PC-9 (cell line): ENCODE measurements at places on chromosomes 16 and 17.

DNA sequence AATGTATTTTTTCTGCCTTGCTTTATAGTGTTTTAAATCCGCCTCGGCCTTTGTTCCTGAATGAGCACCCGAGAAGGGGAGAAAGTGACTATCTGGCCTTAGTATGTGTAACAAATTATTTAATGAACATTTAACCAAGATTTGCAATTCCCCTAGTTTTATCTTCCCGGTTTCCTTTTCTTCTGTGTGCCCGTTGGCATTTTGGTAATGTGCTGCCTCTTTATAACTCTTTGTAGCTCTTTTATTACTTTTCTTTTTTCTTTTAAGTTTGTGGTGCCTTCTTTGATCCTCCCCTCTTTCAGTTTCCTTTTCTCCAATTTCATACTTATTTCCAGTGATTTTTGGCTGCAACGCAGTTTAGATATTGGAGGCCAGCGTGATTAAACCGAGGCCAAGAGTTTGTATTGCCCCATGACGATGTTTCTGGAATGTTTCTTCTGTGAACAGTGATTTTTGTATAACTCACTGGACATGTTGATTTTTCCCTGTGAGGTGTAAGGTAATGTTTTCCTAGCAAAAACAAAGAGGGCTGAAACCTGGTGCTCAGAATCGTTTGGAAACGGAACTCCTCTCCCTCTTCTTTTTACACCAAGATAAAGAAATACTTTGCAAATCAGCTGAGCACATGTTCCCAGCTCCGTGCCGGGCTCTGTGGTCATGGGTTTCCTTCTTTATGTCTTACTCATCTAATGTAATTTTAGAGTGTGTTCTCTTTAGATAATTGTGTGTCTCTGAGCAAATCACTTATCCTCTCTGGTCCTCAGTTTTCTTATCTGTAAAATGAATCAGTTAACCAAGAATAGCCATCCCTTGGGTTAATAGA, 344.3 kb downstream of the WWOX start:
- H3K27me3 ChIP-seq: no peaks in the 10 kb centered on the region
- no peak for DNase-seq
- H3K36me3 ChIP-seq: no peaks in the 10 kb centered on the region
- no peak overlapping the region for H3K4me3 ChIP-seq

GRCh38 chr17:59753522-59754467, 46.3 kb downstream of the VMP1 start:
- H3K36me3 ChIP-seq: no peaks in the 10 kb centered on the region
- H3K27ac ChIP-seq: peak overlapping the region; percentile 99
- no peaks in the 10 kb centered on the region for H3K27me3 ChIP-seq

GRCh38 chr17:54781389-54781788, 119.3 kb upstream of the TOM1L1 start:
- H3K27me3 ChIP-seq: no peaks in the 10 kb centered on the region; the same call in 1 of the 2 replicates
- no peak overlapping the region for H3K4me3 ChIP-seq
- no peaks in the 10 kb centered on the region for H3K4me1 ChIP-seq
- no peaks in the 10 kb centered on the region for H3K36me3 ChIP-seq
- H3K27ac ChIP-seq: no peak overlapping the region

- H3K4me3 ChIP-seq: peak overlapping the region; percentile 46
- H3K36me3 ChIP-seq: no peaks in the 10 kb centered on the region
- peak overlapping the region; percentile 99 for H3K27ac ChIP-seq
- peaks cover 78% of the 10 kb centered on the region for H3K4me1 ChIP-seq
- no peaks in the 10 kb centered on the region for H3K27me3 ChIP-seq
These were observed 58.1 kb downstream of the ZFHX3 start for GRCh38 chr16:72989579-72990551.

DNA sequence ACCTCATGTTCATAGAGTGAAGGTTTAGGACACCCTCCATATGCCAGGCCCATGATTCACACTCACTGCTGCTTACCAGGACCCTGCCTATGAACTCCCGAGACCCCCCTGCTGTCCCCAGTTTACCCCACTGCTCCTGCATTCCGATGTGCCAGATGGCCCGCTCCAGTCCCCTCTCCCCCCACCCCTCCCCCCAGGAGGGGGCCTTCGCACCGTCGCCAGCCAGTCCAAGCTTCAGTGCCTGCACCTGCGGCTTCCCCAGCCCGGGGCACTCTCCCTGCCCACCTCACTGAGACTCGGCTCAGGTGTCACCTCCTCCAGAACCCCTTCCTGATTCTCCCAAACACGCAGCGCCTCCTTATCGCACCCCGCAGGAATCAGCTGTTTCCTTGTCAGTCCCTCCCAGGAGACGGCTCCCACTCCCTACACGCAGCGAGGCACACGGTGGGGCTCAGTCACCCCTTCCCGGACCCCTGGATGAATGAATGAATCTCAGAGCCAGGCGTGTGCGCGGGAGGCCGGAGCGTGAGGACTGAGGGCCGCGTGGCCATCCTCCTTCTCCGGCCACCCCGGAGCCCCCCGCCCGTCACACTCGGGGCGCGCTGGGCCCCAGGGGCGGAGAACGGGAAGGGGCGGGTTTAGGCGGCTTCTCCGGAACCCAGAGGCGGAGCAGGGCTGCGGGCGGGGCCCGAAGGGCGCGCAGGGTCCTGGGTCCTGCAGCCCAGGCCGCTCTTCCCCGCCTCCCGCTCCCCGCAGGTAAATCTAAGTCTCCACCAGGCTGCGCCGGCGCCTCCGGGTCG, 1.6 kb downstream of the MYO1C start:
- H3K4me3 ChIP-seq: peak overlapping the region; percentile 93
- no peak overlapping the region for H3K27ac ChIP-seq
- H3K36me3 ChIP-seq: no peaks in the 10 kb centered on the region
- DNase-seq: peak; percentile 76
- peaks cover 48% of the 10 kb centered on the region for H3K4me1 ChIP-seq

GRCh38 chr16:57127037-57127763, 34.8 kb downstream of the CPNE2 start:
- no peak for DNase-seq
- H3K4me3 ChIP-seq: no peak overlapping the region
- H3K36me3 ChIP-seq: no peaks in the 10 kb centered on the region
- no peak overlapping the region for H3K27ac ChIP-seq
- H3K4me1 ChIP-seq: no peaks in the 10 kb centered on the region

DNA sequence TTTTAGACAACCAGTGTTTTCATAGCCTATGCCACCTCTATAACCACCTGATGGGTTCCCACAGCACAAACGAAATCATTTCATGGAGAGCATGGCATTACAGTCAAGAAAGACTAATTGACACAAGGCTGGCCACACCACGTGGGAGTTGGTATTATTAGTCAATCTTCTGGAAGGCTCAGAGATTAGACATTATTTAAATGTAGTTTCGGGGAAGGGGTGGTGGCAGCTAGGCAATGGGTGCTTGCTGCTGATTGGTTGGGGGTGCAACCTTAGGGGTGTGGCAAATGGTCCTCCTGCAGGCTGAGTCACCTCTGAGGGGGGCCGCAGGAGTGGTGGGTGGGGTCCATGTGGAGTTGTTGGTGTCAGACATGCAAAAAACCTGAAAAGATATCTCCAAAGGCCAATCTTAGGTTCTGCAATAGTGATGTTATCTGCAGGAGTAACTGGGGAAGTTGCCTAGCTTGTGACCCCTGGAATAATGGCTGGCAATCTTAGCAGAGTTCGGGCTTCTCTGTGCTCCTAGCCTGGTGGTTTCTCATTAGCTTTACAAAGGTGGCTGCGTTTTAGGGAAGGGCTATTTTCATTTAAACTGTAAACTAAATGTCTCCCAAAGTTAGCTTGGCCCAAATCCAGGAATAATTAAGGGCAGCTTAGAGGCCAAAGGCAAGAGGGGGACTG, 4.6 kb downstream of the TEN1 start:
- no peak overlapping the region for H3K4me3 ChIP-seq
- peak overlapping the region; percentile 87 for H3K27ac ChIP-seq
- peaks cover 62% of the 10 kb centered on the region for H3K4me1 ChIP-seq
- DNase-seq: peak; percentile 61
- H3K36me3 ChIP-seq: no peaks in the 10 kb centered on the region

GRCh38 chr16:27465483-27465879, 63.5 kb downstream of the IL21R start:
- no peak overlapping the region for H3K4me3 ChIP-seq
- H3K27me3 ChIP-seq: no peaks in the 10 kb centered on the region
- no peaks in the 10 kb centered on the region for H3K4me1 ChIP-seq

DNA sequence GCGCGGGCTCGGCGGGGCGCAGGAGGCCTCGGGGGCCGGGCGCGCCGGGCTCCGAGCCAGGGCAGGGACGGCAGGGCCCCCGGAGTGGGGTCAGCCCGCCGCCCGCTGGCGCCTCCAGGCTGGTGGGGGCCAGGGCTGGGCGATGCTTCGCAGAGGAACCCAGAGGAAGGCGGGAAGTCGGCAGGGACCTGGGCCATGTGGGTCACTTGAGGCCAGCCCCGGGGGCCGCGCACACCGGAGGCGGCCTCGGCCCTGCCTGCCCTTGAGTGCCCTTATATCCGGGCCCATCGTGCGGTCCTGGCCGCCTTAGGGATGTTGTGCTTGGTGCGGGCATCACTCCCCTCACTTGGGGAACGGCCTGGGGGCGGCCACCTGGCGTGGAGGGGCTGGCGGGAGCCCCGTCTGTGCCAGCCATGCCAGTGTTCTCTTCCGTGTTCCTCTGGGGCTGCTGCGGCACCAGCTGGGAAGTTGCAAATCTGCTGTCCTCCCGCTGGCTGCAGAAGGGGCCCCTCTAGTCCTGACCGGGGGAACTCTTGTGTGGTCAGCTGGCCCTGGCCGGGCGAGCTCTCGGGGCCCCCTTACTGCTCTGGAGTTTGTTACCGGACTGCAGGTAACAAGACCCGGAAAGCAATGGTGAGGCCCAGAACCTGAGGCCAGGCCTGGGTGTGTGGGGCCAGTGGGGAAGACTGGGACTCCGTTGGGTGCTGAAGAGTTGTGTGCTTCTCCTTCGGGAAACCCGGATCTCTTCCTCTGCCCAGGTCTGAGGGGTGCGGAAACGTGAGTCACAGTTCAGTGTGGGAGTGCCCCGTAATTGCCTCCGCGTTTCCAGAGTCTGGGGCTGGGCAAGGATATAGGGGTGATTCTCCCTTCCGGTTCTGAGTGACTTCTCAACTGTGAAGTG, 849 bp downstream of the CAPN15 start:
- no peaks in the 10 kb centered on the region for H3K27me3 ChIP-seq
- peak overlapping the region; percentile 76 for H3K27ac ChIP-seq
- H3K4me3 ChIP-seq: peak overlapping the region; percentile 90
- H3K36me3 ChIP-seq: no peaks in the 10 kb centered on the region

DNA sequence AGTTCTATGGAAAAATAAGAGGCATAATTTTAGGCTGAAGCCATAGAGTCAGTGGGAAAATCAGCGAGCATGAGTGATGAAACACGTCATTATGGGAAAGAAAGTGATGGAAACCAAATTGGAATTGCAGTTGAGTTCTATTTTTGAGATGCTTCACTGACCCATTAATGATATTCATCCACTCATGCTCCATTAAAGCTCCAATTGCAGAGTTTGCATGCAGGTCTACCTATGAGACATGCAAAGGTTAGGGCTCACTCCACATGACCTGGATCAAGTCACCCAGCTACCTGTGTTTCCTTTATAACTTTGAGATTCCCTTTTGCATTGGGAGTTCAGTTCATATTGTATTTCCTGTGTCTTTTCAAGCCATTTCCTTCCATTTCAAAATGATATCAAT, 8.0 kb upstream of the KRTAP2-4 start:
- H3K36me3 ChIP-seq: no peaks in the 10 kb centered on the region
- H3K27ac ChIP-seq: no peak overlapping the region
- H3K27me3 ChIP-seq: no peaks in the 10 kb centered on the region
- H3K4me3 ChIP-seq: no peak overlapping the region

- no peak overlapping the region for H3K27ac ChIP-seq
- no peaks in the 10 kb centered on the region for H3K27me3 ChIP-seq
- no peak for DNase-seq
- H3K4me1 ChIP-seq: no peaks in the 10 kb centered on the region
- no peaks in the 10 kb centered on the region for H3K36me3 ChIP-seq
- H3K4me3 ChIP-seq: no peak overlapping the region
These were observed 2.7 kb downstream of the HBQ1 start for GRCh38 chr16:183005-183404.

DNA sequence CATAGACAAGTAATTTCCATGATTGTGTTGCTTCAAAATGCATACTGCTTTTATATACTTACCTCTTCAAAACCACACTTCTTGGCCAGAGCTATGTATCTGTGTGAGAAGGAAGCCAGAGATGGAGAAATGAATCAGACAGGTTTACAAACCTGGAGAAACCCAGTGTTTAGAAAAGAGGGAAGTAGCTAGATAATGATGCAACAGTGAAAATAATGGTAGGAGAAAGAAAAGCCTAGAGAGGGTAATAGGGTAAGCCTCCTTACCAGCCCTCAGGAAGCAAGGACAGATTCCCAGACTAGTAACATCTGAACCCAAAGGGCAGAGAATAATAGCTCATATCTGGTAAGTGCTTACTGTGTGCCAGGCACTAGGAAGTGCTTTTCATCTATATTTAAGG, 250.3 kb upstream of the CDH11 start:
- H3K36me3 ChIP-seq: no peaks in the 10 kb centered on the region
- DNase-seq: no peak
- no peak overlapping the region for H3K4me3 ChIP-seq
- H3K27ac ChIP-seq: no peak overlapping the region
- H3K27me3 ChIP-seq: no peaks in the 10 kb centered on the region
- H3K4me1 ChIP-seq: no peaks in the 10 kb centered on the region

DNA sequence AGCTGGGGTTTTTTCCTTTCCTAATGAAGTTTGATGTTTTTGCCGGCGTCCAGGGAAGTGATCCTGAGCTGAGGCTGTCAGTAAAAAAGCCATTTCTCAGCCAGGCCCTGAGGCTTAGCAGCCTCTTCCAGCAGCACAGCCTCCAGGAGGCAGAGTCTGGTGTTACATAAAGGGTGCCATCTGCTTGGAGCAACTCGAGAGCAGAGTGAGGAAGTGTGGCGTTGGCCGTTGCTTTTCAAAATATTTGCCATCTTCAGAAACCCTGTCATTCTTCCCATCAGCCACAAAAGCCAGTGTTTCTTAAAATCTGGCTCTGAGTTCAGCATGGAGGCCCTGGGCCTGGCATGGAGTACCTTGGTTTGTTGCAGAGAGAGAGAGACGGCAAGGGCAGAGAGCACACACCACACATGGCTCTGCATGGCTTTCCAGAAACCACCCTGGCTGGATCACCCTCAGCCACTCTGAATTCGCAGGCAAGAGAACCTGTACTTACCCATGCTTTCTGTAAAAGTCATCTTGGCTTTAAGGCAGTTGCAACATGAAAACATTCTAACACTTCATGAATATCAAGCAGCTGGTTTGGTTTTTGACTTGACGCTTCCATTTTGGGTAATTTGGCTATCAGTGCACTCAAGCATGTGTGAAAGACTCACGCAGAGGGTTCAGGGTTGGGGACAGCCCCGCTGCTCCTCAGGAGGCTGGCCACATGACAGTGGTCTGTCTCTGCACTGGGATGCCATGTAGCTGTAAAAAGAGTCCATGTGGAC, 21.0 kb downstream of the PMM2 start:
- no peak for DNase-seq
- H3K27ac ChIP-seq: no peak overlapping the region
- no peaks in the 10 kb centered on the region for H3K27me3 ChIP-seq
- H3K4me3 ChIP-seq: no peak overlapping the region
- H3K36me3 ChIP-seq: peaks cover 15% of the 10 kb centered on the region

- no peaks in the 10 kb centered on the region for H3K4me1 ChIP-seq
- no peak overlapping the region for H3K4me3 ChIP-seq
- no peak for DNase-seq
- H3K27ac ChIP-seq: no peak overlapping the region
- no peaks in the 10 kb centered on the region for H3K36me3 ChIP-seq
These were observed 135.7 kb upstream of the HS3ST2 start for GRCh38 chr16:22678311-22678710.

GRCh38 chr17:77613218-77613617, 345.3 kb upstream of the TNRC6C start:
- no peak overlapping the region for H3K4me3 ChIP-seq
- no peak overlapping the region for H3K27ac ChIP-seq
- no peaks in the 10 kb centered on the region for H3K4me1 ChIP-seq
- peaks cover 81% of the 10 kb centered on the region for H3K27me3 ChIP-seq
- DNase-seq: no peak

GRCh38 chr17:50270435-50271362, 3.6 kb upstream of the TMEM92 start:
- no peaks in the 10 kb centered on the region; the same call in 1 of the 2 replicates for H3K27me3 ChIP-seq
- peaks cover 31% of the 10 kb centered on the region for H3K4me1 ChIP-seq
- no peaks in the 10 kb centered on the region for H3K36me3 ChIP-seq
- peak; percentile 30 for DNase-seq
- no peak overlapping the region for H3K27ac ChIP-seq
